ENCODE measurements at places on chromosomes 2 and 18. TPM values are rescaled to one million over a fixed set of nuclear protein-coding genes. Genes with fewer than 3 reads are reported as not detected.

Gene DUSP19
- 6.8 TPM for polyA plus RNA-seq

Gene PID1
- polyA plus RNA-seq = 9.2 TPM

Gene REG3A
- not detected for polyA plus RNA-seq

GRCh38 chr2:221034026-221034701, 537.9 kb downstream of the EPHA4 start:
- DNase-seq = no peak

DNA sequence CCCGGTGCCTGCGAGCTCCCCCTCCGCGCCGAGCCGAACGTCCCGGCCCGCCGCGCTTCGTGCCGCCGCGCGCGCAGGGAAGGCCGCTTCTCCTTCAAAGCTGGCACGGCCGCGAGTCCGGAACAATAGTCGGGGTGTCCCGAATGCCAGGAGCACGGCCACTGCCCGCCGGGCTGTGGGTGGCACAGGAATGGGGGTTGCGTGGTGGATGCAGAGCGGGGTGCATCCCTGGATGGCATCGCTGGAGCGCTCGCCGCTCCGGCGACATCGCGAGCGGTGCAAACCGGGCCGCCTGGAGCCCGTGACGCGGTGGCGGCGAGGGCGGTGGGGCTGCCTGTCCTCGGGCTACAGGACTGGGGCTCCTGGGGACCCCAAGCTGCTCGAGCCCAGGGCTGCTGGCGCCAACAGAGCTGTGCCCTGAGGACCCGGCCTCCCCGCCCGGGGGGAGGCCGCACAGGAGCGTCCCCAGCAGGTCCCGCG, 1.1 kb upstream of the SATB2 start:
- DNase-seq = no peak

DNA sequence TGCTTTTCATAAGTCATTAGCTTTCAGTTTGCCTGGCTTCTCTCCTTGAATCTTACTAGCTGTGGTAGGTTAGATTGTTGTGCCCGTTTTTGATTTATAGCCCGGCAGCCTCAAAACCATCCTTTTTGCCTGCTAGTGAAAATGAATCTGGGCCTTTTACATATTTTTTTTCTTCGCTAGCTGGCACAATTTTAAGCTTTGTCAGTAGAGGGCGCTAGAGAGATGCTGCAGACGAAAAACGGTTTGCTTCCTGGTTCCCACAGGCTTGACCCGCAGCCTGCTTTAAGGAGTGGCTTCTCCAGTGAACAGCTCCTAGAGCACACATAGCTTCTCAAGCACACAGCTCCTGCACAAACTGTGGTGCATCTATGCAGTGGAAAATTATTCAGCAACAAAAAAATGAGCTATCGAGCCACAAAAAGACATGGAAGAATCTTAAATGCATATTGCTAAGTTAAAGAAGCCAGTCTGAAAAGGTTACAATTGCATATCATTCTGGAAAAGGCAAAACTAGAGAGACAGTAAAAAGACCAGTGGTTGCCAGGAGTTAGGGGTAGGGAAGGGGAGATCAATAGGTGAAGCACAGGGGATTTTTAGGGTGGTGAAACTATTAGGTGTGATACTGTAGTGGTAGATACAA, 47.9 kb downstream of the E2F6 start:
- DNase-seq = no peak

GRCh38 chr18:24397694-24398368, at the start of gene OSBPL1A:
TSS of gene OSBPL1A (minus strand) at chr18:24397824. CDS start at chr18:24377533, 20,291 bp downstream.
- peak; percentile 80 for DNase-seq

GRCh38 chr2:60465736-60466135, 87.7 kb downstream of the BCL11A start:
- DNase-seq = no peak

GRCh38 chr2:101415220-101415619, 27.9 kb upstream of the CREG2 start:
- DNase-seq = no peak

- DNase-seq = no peak
These were observed 2.1 kb upstream of the WNT6 start for GRCh38 chr2:218857371-218858137.

- no peak for DNase-seq
These were observed 841.1 kb downstream of the TSN start for GRCh38 chr2:122596598-122596997.

All from left renal pelvis (tissue), 4 donors.